ENCODE measurements at places on chromosomes 11 and 22.

- peak; percentile 72 for DNase-seq
Measured at GRCh38 chr11:44627911-44628729, 62.7 kb downstream of the CD82 start.

DNA sequence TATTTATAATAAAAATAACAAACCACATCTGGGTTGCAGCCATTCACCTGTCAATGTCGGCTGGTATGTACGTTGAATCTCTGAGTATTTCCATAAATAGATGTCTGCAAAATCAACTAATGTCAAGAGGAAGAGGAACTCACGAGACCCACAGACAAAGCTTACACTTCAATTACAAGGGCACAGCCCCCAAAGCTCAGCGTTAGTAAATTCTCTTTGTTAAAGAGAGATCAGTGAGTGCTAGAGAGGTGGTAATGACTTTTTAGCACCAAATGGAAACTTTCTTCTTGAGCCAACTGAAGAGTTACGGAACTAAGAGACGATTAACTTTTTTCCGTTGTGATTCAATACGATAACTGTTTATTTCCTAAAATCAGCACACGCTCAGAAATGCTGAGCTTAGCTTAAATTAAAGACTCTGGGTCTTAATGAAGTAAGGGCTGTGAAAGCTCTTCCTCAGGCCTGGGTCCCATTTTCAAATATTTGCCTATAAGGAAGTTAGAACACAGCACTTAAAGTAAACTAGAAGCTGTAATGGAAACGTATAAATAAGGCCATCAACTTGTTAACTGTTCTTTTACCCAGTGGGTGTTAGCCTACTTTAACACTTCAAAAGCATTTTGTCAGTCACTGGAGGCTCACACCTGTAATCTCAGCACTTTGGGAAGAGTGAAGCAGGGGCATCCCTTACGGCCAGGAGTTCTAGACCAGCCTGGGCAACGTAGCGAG is 22.8 kb upstream of the TFIP11 start:
- DNase-seq, result no peak

GRCh38 chr22:20130731-20131596 is 640 bp upstream of the ZDHHC8 start:
- peak; percentile 86 for DNase-seq

DNA sequence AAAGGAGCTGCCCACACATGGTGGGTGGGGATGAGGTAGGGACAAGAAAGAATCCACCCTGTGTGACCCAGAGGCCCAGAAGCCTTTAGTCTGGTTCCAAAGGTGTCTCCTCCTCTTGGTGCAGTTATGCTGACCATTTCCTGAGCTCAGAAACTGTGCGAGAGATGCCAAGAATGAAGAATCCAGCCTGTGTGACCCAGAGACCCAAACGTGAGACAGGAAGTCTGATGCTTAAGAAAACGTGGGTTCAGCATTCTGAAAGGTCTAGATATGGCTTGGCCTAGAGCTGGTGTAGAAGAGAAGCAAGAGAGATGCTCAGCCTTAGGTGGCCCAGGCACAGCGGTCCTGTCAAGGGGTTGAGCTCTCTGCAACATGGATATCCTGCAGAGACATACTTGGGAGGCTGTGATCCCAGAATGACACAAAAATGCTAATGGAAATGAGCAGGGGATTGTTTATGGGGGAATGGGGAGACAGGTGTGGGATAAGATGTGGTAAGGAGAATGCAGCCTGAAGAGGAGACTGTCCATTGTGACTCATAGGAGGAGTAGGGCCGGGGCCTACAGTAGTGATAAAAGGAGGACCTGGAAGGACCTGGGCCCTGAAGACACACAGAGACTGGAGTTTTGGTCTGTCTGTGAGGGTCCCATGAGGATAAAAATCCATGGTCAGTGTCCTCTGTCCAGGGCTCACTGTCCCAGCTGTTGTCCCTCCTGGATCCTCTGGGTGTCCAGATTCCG is 79.0 kb downstream of the ZNF280B start:
- no peak for DNase-seq

GRCh38 chr11:82899957-82900276 is 313 bp downstream of the PRCP start:
- no peak for DNase-seq

DNA sequence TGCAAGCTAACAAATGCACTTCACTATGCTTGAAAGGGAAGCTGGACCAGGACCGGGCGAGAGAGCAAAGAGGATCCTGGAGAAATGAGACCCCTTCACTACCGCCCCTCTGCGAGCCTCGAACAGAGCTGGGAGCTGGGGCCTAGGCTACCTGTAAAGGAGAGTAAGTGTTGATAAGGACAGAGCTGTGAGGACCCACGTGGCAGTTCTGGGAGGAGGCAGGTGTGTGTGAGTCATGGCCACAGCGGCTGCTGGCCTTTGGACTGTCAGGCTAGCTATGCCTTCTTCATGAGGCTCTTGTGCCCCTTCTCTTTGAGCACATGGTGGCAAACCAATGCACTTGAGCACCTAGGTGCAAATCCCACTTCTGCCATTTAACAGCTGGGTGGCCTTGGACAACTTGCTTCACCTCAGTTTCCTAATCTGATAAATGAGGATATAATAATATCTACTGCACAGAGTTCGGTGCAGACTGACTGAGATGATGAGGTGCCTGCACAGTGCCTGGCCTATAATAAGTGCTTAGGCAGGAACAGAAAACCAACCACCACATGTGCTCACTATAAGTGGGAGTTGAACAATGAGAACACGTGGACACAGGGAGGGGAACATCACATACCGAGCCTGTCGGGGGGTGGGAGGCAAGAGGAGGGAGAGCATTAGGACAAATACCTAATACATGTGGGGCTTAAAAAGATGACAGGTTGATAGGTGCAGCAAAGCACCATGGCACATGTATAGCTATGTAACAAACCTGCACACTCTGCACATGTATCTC is 35.3 kb upstream of the KCNJ11 start:
- no peak for DNase-seq

DNA sequence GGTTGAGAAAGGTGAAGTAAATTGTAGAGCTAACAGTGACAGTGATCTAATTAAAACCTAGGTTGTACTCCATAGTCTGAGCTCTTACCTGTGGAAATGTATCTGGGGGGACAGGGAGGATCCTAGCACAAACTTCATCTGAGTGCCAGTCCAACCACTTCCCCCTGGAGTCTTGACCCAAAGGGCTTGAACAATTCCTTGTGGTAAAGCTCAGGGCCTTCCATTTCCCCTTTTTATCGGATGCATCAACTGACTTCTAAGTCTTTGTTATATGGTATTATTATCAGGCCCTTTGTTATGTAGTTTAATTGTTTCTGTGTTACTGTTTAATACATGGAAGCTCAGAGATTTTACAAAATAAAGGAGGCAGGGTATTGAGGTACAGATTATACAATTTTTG is 140.2 kb upstream of the SESN3 start:
- DNase-seq, result no peak

DNA sequence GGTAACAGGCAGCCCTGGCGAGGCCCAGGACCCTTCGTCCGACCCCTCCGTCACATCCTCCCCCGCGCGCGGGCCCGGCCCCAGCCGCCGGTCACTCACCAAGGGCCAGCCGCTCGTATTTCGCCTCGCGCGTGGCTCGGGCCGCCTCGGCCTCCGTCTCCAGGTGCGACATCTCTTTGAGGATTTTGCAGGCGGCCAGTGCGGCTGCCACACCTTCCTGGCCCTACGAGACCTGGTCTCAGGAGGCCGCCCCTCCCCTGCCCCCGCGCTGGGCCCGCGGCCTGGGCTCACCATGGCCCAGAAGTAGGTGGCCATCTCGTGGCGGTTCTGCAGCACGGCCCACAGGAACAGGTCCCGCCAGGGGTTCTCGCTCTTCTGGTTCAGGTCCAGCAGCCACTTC is 14.1 kb downstream of the TSSC4 start:
- DNase-seq, result no peak

All from C1 segment of cervical spinal cord (tissue), 14 donors.